ENCODE measurements at places on chromosomes 1 and 21.

- DNase-seq = peak; percentile 58
These were observed 13.2 kb upstream of the CELA3B start for GRCh38 chr1:21963477-21964217.

DNA sequence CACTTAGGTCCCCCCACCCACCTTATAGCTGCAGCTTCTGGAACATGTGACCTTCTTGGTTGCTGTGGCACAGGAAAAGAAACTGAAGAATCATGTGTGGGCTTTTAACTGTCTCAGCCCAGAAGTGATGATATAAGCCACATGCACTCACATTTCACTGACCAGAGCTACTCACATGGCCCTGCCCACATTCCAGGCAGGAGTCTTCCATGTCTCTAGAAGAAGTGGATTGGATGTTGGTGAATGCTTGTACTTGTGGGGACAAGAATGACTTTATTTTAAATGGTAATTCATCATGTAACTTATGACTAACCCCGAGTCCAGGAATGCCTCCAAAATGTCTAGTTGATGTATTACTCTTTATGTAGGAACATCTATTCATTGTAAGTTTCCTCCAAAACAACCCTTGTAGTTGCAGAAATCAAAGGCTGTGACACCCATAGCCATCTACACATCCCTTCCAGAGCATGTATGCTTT is 15.8 kb upstream of the CAMK1G start:
- no peak for DNase-seq

- DNase-seq = no peak
These were observed 497 bp upstream of the IFNAR2 start for GRCh38 chr21:33229099-33229783.

DNA sequence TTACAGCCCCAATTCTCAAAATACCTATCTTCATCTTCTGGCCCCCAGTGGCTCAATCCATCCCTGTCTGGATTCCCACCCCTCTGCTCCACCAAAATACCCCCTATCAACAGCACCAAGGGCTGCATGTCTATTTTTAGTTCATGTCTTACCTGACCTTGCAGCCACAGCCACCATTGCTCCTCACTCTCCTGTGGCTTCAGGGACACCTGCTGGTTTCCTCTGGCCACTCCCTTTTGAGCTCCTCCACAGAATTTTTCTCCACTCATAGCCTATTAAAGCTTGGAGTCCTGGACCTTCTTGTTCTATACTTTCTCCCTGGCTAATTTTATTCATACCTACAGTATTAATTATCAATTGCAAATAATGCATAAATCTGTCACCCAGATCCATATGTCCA is 125.3 kb upstream of the NGF start:
- no peak for DNase-seq

- DNase-seq = peak; percentile 25
These were observed 20.7 kb upstream of the ATP1A1 start for GRCh38 chr1:116352349-116352813.

GRCh38 chr1:244074559-244075171 is 23.6 kb downstream of the ZBTB18 start:
- no peak for DNase-seq

- DNase-seq = peak; percentile 33
These were observed 9.3 kb downstream of the MAP3K6 start for GRCh38 chr1:27357281-27358037.

- no peak for DNase-seq
These were observed 529.8 kb upstream of the PRMT6 start for GRCh38 chr1:106526650-106527049.

GRCh38 chr21:43207043-43207315 is 38.2 kb downstream of the CRYAA start:
- DNase-seq = no peak

GRCh38 chr1:47298025-47298699 is 15.8 kb downstream of the STIL start:
- DNase-seq = no peak

DNA sequence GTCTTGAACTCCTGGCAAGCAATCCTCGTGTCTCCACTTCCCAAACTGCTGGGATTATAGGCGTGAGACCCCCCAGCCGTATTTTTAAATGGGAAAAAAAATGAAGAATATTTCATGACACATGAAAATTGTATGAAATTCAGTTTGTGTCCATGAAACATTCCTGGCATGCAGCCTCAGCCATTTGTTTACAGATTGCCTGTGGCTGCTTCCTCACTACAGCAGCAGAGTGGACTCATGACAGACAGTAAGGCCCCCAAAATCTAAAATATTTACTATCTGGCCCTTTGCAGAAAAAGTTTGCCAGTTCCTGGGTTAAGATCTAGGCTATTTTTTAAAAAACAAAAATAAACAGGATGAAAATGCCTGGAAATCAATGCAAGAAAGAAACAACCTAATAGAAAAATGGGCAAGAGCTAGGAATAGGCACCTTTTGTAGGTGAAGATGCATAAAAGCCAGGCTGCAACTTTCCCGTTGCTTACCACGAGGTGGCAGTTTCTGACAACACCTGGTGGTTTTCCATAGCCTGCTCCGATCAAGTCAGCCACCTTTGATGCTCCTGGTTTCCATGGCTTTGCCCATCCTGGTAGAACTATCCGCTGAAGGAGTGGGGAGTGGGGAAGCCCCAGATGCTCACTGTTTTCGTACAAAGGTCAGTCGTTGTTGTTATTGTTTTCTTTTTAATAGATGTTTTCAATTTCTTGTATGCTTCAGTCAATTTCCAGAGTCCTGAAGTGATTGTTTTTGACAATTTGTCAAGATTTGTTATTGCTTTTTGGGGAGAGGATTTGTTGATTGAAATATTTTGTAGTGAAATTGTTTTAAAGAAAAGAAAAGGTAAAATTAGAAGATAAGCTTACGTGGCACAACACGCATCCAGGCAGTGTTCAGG is 24.3 kb downstream of the UBE2Q1 start:
- DNase-seq = no peak

DNA sequence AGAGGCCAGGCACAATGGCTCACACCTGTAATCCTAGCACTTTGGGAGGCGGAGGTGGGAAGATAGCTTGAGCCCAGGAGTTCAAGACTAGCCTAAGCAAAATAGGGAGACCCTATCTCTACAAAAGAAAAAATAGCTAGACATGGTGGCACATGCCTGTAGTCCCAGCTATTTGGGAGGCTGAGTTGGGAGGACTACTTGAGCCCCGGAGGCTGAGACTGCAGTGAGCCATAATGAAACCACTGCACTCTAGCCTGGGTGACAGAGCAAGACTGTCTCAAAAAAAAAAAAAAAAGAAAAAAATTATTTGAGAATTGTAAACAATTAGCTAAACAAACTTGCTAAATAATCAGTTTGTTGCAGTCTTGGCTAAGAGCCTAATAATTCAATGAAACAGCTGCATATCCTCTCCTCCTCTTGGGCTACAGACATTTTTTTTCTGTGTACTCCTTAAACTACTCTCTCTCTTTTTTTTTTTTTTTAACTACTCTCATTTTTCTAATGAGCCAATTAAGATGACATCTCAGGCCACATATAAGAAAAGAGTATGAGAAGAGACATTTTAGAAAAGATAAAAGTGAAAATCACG is 10.5 kb upstream of the DNAJB4 start:
- no peak for DNase-seq

GRCh38 chr1:212633161-212633560 is 24.6 kb downstream of the ATF3 start:
- DNase-seq = no peak

DNA sequence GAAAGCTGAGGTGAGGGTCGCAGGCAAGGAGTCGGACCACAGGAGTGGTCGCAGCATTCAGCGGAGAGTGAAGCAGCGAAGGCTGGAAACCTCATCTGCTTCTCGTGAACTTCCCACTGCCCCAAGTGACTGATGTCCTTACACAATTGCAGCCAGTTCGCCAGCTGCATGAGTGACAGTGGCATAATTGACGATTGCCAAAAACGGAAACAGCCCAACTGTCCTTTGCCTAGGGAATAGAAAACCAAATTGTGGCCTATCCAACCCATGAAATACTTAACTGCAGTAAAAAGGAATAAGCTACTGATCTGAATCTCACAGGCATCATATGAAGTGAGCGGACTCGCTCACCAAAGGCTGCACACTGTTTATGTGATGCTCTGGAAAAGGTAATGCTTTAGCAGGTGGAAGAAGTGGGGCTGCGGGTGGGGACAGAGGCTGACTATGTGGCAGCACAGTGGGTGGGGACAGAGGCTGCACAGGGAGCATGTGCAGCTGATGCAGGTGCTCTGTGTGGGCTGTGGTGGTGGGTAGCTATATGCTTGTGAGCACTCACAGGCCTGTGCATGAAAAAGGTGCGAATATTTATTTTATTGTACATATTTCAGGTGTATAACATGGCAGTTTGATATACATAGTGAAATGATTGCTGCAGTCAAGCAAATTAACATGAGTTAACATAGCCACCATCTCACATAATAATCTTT is 4.2 kb upstream of the NLRP3 start:
- peak; percentile 96 for DNase-seq

GRCh38 chr1:109722908-109723691 is 11.0 kb downstream of the GSTM5 start:
- no peak for DNase-seq

DNA sequence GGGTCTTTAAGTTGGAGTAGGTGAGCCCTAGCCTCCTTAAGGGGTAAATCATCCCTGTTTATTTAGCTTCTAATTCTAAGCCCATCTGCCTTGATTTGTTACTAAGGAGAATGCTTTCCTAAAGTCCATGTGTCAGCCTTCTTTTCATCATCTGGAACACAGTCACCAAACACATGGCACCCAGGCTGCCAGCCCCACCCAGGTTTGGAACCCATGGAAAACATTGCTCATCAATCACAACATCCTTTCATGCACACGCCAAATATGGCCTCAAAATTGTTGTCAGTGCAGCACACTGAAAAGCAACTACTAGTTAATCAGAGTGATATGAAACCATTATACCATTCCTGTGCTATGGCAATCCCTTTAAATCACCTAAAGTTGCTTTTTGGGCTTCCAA is 386.7 kb upstream of the ESRRG start:
- DNase-seq = no peak

- DNase-seq = no peak
These were observed 89.7 kb upstream of the HMCN1 start for GRCh38 chr1:185644531-185644930.

DNA sequence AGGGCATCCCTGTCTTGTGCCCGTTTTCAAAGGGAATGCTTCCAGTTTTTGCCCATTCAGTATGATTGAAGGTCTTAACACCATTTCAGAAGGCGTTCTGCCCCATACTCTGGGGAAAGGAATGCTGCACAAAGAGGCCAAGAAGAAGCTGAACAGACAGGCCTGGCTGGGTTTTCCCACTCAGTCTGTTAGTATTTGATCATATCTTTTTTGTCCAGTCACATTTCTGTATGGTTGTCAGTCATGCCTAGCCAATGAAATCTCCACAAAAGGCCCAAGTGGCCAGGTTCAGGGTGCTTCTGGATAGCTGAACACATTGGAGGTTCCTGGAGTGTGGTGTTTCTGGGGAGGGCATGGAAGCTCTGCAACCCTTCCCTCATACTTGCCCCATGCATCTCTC is 72.1 kb downstream of the NEK7 start:
- no peak for DNase-seq

DNA sequence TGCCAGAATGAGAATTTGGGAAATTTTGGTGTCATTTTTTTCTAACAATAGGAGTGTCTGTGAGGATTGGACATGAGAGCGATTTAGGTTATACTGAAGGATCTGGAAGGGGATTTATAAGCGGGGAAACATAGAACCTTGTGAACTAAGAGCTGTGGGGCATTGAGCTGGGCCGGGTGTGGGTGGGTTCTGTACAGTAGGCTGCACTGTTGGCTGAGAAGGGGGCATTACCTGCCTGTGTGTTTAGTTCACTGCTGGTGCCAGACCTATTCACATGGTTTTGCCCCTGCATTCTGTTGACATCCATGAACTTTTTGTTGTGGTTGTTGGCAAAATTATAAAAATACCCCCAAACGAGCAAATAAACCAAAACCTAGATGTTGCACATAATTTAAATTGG is 8.8 kb downstream of the PBX1 start:
- DNase-seq = no peak

- no peak for DNase-seq
These were observed 20.5 kb downstream of the TARBP1 start for GRCh38 chr1:234458352-234459017.

DNA sequence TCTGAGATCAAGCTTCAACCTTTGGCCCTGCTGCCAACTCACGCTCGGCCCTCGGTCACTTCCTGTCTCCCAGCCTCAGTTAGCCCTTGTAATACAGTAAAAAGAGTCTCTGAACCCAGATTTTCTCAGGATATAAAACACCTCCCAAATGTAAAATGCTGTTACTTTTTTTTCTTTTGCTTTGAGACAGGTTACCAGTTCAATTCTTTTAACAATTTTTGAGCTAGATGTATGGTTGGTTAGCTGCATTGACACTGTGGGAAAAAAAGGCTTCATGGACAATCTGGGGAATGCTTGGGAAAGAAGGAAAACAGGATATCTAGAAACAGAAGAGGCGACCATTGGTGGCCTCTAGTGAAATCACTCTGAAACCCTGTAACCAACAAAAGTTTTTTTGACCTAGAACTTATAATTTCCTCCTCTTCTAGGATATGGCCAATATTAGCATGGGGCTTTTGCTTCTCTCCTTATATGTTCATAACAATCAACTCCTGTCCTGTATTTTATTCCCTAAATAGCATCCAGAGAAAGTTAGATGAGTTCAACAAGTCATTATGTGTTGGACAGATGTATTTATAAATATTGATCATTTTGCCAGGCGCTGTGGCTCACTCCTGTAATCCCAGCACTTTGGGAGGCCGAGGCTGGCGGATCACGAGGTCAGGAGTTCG is 1.3 kb downstream of the CMPK1 start:
- DNase-seq = no peak

- DNase-seq = peak; percentile 43
These were observed 31.2 kb downstream of the CHD1L start for GRCh38 chr1:147273409-147274336.

GRCh38 chr1:61439234-61439633 is 285.7 kb downstream of the TM2D1 start:
- DNase-seq = no peak

DNA sequence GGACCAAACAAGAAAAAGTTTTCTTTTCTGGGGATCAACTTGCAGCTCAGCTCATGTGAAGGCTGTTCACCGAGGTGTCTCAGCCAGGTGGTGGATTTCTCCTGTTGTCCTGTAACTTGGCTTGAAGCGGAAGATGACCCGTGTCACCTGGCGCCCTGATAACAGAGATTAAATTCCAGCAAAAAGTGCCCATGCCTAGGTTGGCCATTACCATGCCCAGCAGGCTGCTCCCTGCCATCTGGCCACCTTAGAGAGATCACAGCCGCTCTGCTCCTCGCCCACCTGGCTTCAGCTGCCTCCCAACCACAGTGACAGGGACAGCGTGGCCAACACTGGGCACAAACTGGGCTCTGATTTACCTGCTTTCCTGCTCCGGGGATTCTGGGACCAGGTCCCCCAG is 149.5 kb downstream of the ZBTB18 start:
- DNase-seq = no peak

DNA sequence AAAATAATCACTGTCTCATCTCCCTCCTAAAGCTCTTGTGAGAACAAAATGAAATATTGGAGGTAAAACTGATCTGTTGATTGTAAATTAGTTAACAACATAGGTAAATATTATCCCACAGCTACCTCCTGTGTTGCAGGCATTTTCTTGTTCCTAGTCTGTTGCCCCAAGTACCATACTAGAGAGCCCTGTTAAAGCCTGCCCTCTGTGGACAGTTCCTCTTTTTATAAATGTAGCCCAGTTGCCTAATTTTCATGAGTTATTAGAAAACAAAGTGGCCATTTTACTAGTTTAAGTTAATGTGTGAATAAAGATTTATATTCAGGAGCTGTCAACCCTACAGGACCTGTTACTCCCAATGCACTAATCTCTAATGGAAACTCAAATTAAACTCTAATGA is 180.0 kb upstream of the KCND3 start:
- peak; percentile 1 for DNase-seq

Data from MV-4-11 (cell line).